ENCODE measurements at places on chromosomes 1 and 21. TPM values are rescaled to one million over a fixed set of nuclear protein-coding genes. Genes with fewer than 3 reads are reported as not detected.

GRCh38 chr1:153790313-153790965 is 15.2 kb downstream of the SLC27A3 start:
- DNase-seq: no peak
- H3K4me3 ChIP-seq: peak overlapping the region; percentile 22
- peaks cover 45% of the 10 kb centered on the region for H3K4me1 ChIP-seq
- H3K36me3 ChIP-seq: no peaks in the 10 kb centered on the region
- peak overlapping the region; percentile 81 for H3K27ac ChIP-seq
- peaks cover 16% of the 10 kb centered on the region for H3K27me3 ChIP-seq

- DNase-seq: no peak
- no peak overlapping the region for H3K27ac ChIP-seq
- no peaks in the 10 kb centered on the region for H3K27me3 ChIP-seq
- H3K4me3 ChIP-seq: no peak overlapping the region
- peaks cover 10% of the 10 kb centered on the region for H3K4me1 ChIP-seq
- H3K36me3 ChIP-seq: no peaks in the 10 kb centered on the region
These were observed 62.6 kb upstream of the IRF2BP2 start for GRCh38 chr1:234672349-234673135.

CLCA1 gene
- total RNA-seq: not detected

HES3 gene
- total RNA-seq: not detected

DNA sequence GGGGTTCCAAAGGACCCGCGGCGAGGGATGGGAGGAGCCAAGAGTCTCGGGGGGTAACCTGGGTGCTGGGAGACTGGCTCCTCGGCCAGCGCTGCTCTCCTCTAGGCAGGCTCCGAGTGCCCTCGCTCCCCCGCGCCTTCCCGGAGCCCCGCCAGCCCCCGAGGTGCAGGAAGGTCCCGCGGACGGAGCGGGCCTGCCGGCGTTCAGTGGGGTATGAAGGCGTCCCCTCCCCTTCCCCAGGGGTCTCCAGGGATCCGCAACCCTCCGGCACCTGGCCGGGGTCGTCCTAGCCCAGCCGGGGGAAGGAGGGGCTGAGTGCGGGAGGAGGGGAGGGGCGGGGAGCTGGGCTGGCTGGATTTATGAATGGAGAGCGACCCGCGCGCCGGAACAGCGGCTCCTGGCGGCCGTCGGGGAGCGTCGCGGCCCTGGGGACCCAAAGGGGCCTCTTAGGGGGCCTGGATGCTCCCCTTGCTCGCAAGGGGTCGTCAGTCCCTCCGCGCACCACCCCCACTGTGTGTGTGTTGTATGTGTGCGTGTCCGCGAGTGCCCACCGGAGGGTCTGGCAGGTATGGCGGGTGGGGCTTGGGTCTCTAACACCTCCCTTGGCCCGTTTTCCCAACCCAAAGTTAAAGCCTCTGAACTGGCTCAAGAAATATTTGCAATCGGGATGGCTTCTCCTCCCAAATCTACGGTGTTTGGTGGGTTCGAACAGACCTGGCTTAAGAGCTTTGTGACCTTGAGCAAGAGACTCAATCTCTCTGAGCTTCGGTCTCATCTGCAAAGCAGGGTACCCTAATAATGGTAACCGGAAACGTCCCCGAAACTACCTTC is 642 bp downstream of the HCRTR1 start:
- no peak overlapping the region for H3K4me3 ChIP-seq
- no peaks in the 10 kb centered on the region for H3K36me3 ChIP-seq
- peak; percentile 32 for DNase-seq
- peaks cover 2% of the 10 kb centered on the region for H3K4me1 ChIP-seq
- peaks cover 26% of the 10 kb centered on the region for H3K27me3 ChIP-seq

SPRR4 gene
- total RNA-seq: not detected

- no peak for DNase-seq
- H3K27ac ChIP-seq: no peak overlapping the region
- no peaks in the 10 kb centered on the region for H3K4me1 ChIP-seq
These were observed 32.5 kb upstream of the SARS1 start for GRCh38 chr1:109181085-109181806.

GPN2 gene
- 26.9 TPM for total RNA-seq

GRCh38 chr1:188302746-188303145 is 1474.0 kb downstream of the PLA2G4A start:
- no peak overlapping the region for H3K4me3 ChIP-seq
- H3K36me3 ChIP-seq: no peaks in the 10 kb centered on the region
- H3K4me1 ChIP-seq: no peaks in the 10 kb centered on the region
- no peak for DNase-seq
- H3K27me3 ChIP-seq: no peaks in the 10 kb centered on the region
- H3K27ac ChIP-seq: no peak overlapping the region

- H3K27me3 ChIP-seq: no peaks in the 10 kb centered on the region
- peaks cover 42% of the 10 kb centered on the region for H3K36me3 ChIP-seq
- DNase-seq: no peak
- no peaks in the 10 kb centered on the region for H3K4me1 ChIP-seq
- H3K4me3 ChIP-seq: no peak overlapping the region
- H3K27ac ChIP-seq: no peak overlapping the region
These were observed 61.3 kb downstream of the SLC66A1 start for GRCh38 chr1:19373211-19374082.

- H3K27me3 ChIP-seq: no peaks in the 10 kb centered on the region
- H3K4me3 ChIP-seq: no peak overlapping the region
- no peaks in the 10 kb centered on the region for H3K36me3 ChIP-seq
- H3K27ac ChIP-seq: no peak overlapping the region
- DNase-seq: no peak
These were observed 62.2 kb downstream of the PSMG1 start for GRCh38 chr21:39120876-39121599.

BCL10 gene
- total RNA-seq: 29.9 TPM

DNA sequence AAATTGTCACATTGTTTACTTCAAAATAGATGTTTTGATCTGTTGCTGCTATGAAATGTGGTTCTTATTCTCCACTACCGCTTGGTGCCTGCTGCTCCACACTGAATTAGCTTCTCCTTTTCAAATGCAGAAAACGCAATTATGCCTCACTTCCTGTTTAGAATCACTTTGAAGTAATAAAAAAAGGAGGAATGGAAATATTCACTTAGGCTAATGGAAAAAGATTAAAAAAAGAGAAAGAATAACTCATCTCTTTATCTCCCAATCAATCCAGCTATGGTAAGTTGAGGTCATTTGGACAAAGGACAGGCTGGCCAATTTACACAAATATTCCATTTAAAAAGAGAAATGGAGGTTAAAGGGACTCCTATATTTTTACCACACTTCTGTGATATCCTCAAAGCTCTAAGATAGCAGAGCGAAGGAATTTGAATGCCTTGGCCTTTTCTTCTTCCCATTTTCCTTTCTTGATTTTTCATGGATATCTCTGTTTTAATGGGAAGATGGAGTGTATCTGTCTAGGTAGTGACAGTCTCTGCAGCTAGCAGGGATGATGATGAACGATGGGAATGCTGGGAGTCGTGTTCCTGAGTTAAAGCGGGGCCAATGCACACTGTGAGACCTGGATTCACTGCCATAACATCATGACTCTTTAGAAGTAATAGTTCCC is 35.7 kb downstream of the RGS5 start:
- H3K4me1 ChIP-seq: no peaks in the 10 kb centered on the region
- H3K27ac ChIP-seq: no peak overlapping the region
- H3K36me3 ChIP-seq: no peaks in the 10 kb centered on the region
- no peak overlapping the region for H3K4me3 ChIP-seq
- no peak for DNase-seq

DNA sequence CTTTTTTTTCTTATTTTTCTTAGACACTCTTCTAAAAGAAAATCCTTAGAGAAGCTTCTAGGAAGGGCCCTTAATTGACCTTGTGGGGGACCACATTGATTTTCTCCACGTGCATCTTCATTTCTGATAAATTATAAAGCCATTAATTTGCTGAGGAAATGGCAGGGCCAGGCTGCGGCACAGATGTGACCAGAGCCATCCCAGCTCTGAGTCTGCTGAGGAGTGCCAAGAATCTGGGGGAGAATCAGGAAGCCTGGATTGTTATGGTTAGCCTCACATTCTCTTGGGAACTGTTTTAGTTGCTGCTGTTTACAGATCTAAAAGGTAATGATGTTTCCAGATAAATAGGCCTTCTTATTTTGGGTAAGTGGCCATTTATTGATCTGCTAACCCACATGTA is 16.2 kb downstream of the PROX1 start:
- no peak overlapping the region for H3K27ac ChIP-seq
- DNase-seq: no peak
- H3K27me3 ChIP-seq: peaks cover 8% of the 10 kb centered on the region
- H3K36me3 ChIP-seq: no peaks in the 10 kb centered on the region
- H3K4me3 ChIP-seq: no peak overlapping the region

- no peak overlapping the region for H3K27ac ChIP-seq
- no peaks in the 10 kb centered on the region for H3K27me3 ChIP-seq
- H3K4me1 ChIP-seq: peaks cover 30% of the 10 kb centered on the region
- H3K36me3 ChIP-seq: peaks cover 56% of the 10 kb centered on the region
These were observed 12.2 kb downstream of the KIAA0319L start for GRCh38 chr1:35544976-35545375.
